Bronchial epithelial cell (primary cell): ENCODE measurements at places on chromosomes 5 and 9. TPM values are rescaled to one million over a fixed set of nuclear protein-coding genes. Genes with fewer than 3 reads are reported as not detected.

Gene CATSPER3
- under 0.01 and 0.26 TPM in 2 replicates for total RNA-seq

Gene FOXI1
- total RNA-seq = not detected in 2 replicates

Gene OBP2B
- total RNA-seq = not detected in 2 replicates

Gene SMIM3
- 3.4 and 3.7 TPM in 2 replicates for total RNA-seq

Gene RACK1
- total RNA-seq = 5,806 and 7,283 TPM in 2 replicates

Gene TMEM8B
- 0.79 and 1.5 TPM in 2 replicates for total RNA-seq

Gene PROB1
- total RNA-seq = 0.51 and 0.53 TPM in 2 replicates

Gene IL13
- not detected in 2 replicates for total RNA-seq
